ENCODE measurements at places on chromosomes 1 and 21.

- no peak for DNase-seq
These were observed 81.7 kb downstream of the PGM1 start for GRCh38 chr1:63674865-63675419.

DNA sequence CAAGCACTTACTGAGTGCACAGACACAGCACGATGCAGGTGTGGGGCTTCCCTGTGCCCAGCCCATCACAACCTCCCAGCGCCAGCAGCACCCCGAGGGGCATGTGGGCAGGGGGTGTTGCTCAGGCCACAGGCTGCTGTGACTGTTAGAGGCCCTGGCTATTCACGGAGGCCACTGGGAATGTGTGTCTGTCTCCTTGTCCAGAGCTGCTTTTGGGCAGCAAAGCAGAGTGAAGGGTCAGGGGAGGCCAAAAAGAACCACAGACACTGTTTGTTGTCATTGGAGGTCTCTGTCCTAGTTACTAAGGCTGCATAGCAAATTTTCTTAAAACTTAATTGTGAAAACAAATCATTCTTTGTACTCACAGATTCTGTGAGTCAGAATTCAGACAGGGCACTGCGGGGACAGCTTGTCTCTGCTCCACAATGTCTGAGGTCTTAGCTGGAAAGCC is 49.6 kb downstream of the TNFRSF8 start:
- DNase-seq = no peak

- DNase-seq = no peak
These were observed 172.4 kb downstream of the VPS13D start for GRCh38 chr1:12402159-12402673.

GRCh38 chr1:208653426-208653825 is 409.2 kb upstream of the PLXNA2 start:
- DNase-seq = no peak

DNA sequence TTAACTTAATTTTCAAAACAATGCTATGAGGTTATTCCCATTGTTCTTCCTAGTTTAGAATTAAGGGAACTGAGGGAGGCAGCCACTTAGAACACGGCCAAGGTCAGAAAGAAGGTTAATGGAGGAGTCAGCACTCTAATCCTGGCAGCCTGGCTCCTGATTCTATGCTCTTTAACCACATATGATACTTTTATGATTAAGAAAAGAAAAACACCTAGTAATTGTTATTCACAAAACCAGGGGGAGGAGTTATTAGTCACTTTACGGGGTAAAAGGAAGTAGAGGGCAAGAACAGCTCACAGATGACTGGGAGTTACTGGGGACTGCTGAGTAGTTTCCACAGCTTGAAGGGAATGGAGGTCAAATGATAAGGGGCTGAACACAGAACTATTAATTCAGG is 38.6 kb downstream of the GADD45A start:
- DNase-seq = no peak

GRCh38 chr1:48681476-48682305 is 95.0 kb downstream of the BEND5 start:
- DNase-seq = no peak

DNA sequence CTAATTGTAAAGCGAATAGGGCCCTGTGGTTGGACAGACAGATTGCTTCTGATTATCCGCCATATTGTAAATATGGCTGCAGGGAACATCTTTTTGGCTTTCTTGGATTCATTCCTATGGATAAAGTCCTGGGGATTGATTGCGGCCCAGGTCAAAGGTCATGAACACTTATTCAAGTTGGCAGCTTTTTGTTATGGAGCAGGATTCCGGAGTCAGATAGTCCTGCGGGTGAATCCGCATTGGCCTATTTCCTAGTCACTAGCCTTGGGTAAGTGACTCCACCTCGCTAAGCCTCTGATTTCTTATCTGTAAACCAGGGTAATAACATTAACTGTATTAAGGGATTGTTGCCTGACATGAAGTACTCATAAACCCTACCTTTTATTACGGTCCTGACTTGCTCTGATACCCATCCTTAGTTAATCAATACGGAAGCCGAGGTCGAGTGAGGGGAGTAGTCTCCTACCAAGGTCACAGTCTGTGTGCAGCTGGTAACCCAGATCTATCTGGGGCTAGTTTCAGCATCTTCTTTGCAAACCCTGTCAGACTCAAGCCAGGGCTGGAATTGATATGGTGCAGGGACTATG is 31.7 kb downstream of the EDN2 start:
- no peak for DNase-seq

- DNase-seq = no peak
These were observed 10.8 kb downstream of the ZBTB8OS start for GRCh38 chr1:32639489-32640075.

- no peak for DNase-seq
These were observed 16.7 kb downstream of the SLC25A33 start for GRCh38 chr1:9555942-9556341.

GRCh38 chr1:85992791-85993190 is 163.8 kb downstream of the COL24A1 start:
- DNase-seq = no peak

DNA sequence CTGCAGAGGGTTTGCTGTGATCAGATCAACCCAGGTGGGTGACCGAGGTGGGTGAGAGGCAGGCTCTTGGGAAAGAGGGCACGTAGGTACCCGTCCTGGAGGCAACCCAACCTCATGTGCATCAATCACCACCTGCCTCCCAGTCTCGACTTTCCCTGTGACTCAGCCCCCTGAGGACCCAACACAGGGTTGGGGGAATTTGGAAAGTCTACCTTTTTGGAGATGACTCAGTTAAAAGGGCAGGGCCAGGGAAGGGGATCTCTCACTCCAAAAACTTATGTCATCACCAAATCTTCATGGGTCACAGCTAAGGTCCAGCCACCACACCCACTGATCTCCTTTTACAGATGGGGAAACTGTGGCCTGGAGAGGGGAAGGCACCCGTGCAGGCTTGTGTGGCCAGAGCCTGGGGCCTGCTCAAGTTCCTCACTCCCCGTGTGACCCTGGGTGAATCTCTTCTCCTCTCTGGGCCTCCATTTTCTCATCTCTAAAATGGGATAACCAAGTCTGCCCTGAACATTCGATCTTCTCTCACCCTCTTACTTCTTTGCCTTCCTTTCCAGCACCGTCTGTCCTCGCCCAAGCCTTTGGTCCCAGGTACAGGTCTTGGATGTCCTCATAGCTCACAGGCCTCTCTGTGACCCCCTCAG is 34.6 kb upstream of the WNT4 start:
- DNase-seq = no peak

DNA sequence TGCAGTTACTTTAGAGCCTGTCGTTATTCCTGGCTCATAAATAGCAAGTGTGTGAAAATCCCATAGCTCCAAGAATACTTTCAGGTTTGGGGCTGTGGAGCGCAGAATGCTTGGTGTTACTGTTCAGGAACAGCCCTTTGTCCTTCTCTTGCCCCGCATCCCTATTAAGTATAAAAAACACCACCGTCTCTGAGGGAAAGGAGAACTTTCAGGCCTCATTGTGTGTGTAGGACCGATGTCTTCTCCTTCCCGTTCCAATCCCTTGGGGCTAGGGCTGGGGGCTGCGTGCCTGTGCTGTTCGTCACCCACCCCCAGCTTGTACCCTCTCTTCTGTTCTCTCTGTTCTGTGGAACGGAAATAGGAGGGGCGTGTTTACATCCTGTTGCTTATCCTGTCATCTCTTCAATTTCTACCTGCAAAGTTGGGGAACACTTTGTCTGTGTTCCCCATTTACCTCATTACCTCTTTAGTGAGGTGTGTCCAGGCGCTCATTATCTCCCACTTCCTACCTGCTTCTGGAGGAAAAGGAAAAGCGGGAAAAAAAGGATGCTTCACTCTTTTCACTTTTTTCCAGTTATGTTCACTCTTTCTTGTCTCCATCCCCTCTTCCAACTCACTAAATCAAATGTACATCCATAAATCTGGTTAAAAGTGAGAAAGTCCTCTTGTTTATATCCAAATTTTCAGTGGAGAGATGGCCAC is 788 bp upstream of the TXNIP start:
- DNase-seq = no peak

GRCh38 chr1:39639305-39640130 is at the start of gene HEYL:
Gene HEYL, minus strand, starts transcription at chr1:39639643. Its CDS starts 18 bp downstream, at chr1:39639625.
- DNase-seq = peak; percentile 76

- no peak for DNase-seq
These were observed 15.5 kb downstream of the DYRK1A start for GRCh38 chr21:37381883-37382585.

GRCh38 chr1:161260376-161261260 is 2.1 kb downstream of the PCP4L1 start:
- no peak for DNase-seq

DNA sequence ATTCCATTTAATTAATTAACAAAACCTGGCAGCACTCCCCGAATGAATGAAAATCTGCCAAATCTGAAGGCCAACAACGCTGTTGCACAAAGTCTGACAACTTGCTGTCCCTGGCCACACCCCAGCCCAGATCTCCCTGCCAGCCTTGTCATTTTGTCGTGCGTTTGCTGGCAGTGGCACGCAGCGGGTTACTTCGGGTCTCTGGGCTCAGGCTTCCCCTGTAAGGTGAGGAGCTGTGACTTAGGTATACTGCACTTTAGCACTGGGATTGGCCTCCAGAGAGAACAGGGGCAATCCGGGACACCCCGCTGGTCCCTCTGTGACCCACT is 34.3 kb upstream of the SIM2 start:
- DNase-seq = no peak

- DNase-seq = no peak
These were observed 493 bp upstream of the ELOA start for GRCh38 chr1:23742670-23743286.

- DNase-seq = no peak
These were observed 8.1 kb upstream of the TCHHL1 start for GRCh38 chr1:152096931-152097330.

DNA sequence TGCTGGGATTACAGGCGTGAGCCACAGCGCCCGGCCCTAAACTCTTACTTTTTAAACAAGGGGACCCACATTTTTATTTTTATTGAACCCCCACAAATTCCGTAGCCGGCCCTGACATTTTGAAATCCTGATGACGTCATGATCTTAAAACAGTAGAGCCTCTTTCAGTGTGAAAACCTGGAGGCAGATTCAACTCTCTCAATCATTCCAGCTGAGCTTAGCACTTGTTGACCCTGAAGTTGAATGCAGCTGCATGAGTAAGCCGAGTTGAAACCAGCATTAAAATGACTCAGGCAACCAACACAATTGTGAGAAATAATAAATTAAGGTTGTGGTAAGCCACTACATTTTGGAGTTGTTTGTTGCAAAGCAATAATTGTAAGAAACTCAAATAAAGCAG is 93.9 kb upstream of the ADGRL4 start:
- DNase-seq = no peak

GRCh38 chr1:231335663-231336602 is 1.7 kb downstream of the EXOC8 start:
- DNase-seq = no peak

DNA sequence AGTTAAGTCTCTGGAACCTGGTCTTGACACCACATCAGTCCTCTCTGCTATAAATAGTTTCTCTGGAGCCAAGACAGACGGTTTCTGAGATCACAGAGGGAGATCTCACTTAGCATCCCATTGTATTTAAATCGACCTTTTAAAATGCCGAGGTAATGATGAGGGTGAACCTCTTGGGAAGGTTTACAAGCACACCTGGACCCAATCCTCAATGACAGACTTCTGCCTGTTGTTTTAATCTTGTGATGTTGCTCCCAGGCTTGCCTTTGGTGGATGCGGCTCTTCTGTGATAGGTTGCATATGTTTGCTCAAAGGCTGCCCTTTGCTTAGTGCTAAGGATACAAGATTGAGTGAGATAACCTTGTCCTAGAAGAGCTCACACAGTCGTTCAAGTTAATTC is 104.6 kb upstream of the L1TD1 start:
- no peak for DNase-seq

DNA sequence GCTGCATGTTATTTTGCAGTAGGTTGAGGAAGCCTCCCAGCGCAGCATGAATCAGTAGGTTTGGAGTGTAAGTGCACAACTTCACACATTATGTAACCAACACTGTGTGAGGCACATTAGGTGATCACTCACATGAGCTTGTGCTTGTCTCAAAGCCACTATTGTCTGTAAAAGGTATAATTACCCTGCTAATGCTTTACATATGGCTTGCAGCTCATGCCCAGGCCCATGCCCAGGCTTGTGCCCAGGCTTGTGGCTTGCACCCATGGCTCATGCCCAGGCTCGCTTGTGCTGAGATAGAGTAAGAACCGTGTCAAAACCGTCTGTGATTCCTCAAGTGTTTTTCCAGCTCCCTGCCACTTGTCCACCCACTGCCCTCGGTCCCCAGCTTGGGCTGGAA is 596.3 kb downstream of the LTN1 start:
- DNase-seq = no peak

DNA sequence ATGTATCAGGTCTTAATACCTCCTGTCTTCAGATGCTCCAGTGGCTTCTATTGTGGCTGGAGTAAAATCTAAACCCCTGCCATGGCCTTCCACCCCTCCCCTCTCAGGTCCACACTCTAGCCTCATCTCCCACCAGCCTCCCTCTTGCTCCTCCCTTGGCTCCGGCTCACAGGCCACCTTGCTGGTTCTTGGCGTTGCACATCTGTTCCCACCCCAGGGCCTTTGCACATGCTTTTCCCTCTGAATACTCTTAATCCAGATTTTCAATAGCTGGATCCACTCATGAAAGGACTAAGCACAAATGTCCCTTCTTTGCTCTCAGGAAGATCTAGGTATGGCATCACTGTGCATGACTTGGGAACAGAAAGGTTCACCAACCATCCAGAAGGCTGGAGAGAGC is 415.4 kb upstream of the VAMP3 start:
- no peak for DNase-seq

- DNase-seq = no peak
These were observed 41.2 kb downstream of the TNR start for GRCh38 chr1:175702079-175702795.

- DNase-seq = no peak
These were observed 40.5 kb upstream of the C21orf91 start for GRCh38 chr21:17859661-17860060.

DNA sequence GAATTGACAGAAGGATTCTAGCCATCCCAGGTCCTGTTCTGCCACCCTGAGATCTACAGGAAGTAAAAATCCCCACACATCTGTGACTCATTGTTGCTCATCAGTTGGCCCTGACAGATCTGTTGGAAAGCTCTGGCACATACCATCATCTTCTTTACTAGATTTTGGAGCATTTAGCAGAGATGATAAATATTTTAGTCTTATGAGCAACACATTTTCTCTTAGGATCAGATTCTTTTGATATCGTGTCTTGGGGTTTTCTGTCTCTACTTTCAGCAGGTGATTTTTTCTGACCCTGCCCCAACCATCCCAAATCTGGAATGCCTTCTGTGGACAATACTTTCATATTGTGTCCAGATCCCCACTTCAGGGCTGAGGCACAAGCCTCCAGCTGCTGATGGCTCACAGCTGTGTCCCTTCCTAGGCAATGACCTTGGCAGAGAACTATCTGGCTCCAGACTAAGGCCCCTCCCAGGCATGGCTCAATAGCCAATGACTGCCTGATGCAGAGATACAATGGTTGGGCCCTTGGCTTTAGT is 102.8 kb downstream of the GDAP2 start:
- DNase-seq = no peak

GRCh38 chr1:185425163-185425562 is 108.1 kb upstream of the IVNS1ABP start:
- DNase-seq = no peak

DNA sequence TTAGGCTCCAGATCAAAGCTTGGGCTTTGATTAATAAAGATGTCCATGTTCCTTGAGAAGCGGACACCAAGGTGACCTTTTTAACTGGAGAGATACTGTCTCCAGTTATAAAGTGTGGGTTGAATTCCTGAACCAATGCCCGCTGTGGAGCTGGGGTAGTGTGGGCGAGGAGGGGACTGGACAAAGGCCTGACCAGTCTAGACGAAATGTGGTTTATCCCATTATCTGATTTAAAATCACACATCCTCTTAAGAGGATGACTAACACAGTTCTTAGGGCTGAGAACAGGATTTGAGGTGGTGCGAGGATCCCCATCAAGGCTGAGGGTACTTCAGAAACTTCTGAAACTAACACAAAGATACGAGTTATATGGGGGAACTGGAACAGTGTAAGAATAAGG is 84.5 kb upstream of the GCLM start:
- no peak for DNase-seq

All from left hindlimb (tissue), 1 donor.